Motor neuron (in vitro differentiated cells): ENCODE measurements at places on chromosomes 12 and 14. TPM values are rescaled to one million over a fixed set of nuclear protein-coding genes. Genes with fewer than 3 reads are reported as not detected.

The HOXC12 gene
- 0.06 TPM in 1 of 2 replicates, not detected in the other for total RNA-seq

The PLXNC1 gene
- total RNA-seq = 17.3 and 21.6 TPM in 2 replicates

The RARG gene
- total RNA-seq = 0.33 and 1.2 TPM in 2 replicates

The EXOC3L4 gene
- total RNA-seq = 0.59 TPM in 1 of 2 replicates, not detected in the other

The TMEM233 gene
- total RNA-seq = 0.27 and 0.42 TPM in 2 replicates

The IL22 gene
- total RNA-seq = 0.43 and 0.69 TPM in 2 replicates

The GALNT4 gene
- 4.2 and 4.9 TPM in 2 replicates for total RNA-seq

The SCFD1 gene
- total RNA-seq = 76.4 and 83.7 TPM in 2 replicates

The PPHLN1 gene
- 55.8 TPM in 2 replicates for total RNA-seq
